Renal cortical epithelial cell (primary cell): ENCODE measurements at places on chromosomes 1 and 21.

- no peak for DNase-seq
These were observed 24.5 kb downstream of the PROK1 start for GRCh38 chr1:110475362-110476027.

DNA sequence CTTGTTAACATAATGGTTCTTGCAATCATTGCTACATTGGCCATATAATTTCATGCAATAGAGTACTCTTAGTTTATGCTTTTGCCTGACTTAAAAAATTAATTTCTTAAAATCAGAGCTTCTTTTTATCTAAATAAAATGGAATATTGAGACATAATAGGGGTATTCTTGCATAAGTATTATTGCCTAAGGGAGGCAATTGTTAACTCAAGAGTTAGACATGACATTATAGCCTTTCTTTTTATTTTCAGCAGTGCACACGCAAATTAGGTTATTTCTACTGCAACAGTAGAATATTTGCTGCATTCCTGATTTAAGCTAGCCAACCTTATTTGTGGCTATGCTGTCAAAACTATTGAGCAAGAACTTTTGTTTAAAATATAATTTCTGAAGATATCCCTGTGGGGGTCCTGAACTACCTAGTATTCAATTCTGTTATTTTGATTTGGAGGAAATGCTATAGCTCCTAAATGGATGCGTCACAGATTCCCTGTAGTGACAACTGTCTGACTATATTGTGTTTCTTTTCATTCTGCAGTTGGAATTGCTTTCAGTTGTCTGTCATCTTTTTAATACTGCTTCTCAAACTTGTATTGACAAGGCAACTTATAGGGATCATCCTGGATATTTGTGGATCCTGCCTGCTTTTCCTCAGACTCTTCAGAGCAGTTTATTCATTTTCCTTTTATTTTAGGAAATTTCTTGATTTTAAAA, 211.0 kb downstream of the PATJ start:
- no peak for DNase-seq

GRCh38 chr1:152110365-152110859, 4.8 kb downstream of the TCHH start:
- DNase-seq = no peak

GRCh38 chr1:102578804-102579203, 529.5 kb downstream of the COL11A1 start:
- no peak for DNase-seq

DNA sequence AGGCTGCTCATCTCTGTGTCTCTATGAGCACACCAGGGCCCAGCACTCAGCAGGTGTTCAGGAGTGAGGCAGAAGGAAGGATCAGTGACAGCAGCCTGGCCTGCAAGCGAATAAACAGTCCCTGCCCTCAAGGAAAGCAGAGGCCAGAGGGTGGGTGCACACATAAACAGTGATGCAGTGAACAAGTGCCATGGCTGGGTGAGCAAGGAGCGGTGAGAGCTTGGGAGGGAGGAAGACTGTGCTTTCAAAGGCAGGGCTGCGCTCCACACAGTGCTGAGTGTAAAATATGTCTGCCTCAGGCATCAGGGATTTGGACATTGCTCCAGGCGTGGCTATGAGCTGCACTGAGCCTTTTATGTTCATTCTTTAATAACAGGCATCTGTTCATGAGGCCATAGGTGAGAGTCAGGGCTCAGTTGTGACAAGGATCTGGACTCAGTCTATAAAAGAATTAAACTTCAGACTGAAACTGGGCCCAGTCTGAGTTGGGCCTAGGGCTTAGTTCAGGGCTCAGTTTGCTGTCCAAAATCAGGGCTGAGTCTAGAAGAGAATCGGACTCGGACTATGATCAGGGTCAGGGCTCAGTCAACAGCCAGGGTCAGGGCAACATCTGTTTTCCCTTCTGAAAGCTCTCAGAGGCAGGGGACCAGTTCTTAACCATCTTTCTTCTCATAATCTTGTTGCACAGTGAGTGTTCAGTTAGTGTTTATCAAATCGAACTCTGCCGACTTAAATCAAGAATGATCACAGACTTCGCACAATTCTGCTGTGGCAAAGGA, 213.7 kb downstream of the FOXD2 start:
- DNase-seq = peak; percentile 72

- no peak for DNase-seq
These were observed 708.4 kb downstream of the KCNT2 start for GRCh38 chr1:195899762-195900352.

GRCh38 chr21:30072496-30072895, 94.1 kb downstream of the CLDN17 start:
- DNase-seq = peak; percentile 43

DNA sequence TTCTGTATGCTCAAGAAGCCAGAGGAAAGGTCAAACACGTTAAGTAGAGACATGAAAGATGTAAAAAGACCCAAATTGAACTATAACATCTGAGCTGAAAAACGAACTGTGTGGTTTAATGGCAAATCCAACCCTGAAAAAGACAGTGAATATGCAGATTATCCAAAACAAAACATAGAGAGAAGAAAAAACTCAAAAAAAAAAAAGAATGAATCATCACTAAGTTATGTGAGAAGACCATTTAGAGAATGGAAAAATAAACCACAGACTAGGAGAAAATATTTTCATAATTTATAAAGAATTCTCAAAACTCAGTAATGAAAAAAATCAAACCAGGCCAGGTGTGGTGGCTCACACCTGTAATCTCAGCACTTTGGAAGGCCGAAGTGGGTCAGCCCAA, 253.3 kb downstream of the PLPP3 start:
- DNase-seq = no peak

GRCh38 chr1:193069748-193070385, 10.5 kb downstream of the RO60 start:
- peak; percentile 20 for DNase-seq

DNA sequence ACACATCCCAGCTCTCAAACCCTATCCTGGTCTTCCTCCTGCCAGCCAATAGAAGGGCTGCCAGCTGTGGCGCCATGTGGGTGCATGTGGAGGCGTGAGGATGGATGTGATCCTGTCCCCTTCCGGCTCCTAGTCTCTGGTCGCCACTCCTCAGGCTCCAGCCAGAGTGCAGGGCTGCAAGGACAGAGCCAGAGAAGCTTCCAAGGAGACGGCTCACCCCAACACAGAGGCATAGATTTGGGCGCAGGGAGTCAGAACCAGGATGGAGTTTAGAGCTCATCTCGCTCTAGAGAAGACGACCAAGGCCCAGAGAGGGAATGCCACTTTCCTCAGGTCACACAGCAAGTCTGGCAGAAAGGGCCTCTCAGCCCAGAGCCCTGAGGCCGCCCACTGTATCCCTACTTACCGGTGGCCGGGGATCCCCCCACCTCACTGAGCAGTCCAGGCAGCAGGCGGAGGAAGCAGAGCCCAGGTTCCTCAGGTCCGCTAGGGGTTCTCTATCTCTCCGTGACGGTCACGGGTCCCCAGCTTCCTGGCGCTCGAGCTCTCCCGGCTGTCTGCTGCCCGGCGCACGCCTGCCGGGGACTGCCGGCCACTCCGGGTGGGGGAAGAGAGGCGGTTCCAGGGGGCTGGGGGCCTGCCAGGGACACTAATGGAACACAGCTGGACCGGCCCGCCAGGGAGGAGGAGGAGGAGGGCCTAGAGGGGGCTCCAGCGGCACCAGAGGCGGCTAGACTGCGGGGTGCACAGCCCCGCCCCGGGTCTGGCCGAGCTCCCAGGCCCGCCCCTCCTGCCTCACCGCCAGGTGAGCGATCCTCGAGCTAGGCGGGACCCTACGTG, at the start of gene COL16A1:
COL16A1 (minus strand) TSS at position 587 of the 840 bp plus-strand sequence. CDS start 1,824 bp downstream, outside the sequence.
- no peak for DNase-seq

DNA sequence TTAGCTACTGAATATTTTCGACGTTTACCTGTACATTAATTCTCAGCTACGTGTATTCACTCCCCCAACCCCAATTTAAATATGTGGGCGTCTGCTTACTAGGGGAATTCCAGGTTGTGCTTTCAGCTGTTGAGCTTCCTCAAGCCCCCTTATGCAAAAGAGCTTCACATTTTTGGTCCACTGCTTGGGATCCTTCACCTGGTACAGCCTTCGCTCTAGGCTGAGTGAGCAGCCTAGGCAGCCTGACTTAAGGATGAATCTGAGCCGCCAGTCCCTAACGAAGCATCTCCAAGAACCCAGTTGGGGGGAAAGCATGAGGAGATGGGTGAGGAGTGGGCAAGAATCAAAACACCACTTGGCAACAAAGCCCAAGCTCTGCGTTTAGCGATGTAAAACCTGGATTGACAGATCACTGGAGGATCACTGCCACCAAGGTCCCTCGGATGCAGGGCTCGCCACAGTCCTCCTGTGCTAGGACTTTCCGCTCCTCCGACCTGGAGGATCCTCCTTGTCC, 674 bp downstream of the BCL10 start:
- DNase-seq = peak; percentile 56

DNA sequence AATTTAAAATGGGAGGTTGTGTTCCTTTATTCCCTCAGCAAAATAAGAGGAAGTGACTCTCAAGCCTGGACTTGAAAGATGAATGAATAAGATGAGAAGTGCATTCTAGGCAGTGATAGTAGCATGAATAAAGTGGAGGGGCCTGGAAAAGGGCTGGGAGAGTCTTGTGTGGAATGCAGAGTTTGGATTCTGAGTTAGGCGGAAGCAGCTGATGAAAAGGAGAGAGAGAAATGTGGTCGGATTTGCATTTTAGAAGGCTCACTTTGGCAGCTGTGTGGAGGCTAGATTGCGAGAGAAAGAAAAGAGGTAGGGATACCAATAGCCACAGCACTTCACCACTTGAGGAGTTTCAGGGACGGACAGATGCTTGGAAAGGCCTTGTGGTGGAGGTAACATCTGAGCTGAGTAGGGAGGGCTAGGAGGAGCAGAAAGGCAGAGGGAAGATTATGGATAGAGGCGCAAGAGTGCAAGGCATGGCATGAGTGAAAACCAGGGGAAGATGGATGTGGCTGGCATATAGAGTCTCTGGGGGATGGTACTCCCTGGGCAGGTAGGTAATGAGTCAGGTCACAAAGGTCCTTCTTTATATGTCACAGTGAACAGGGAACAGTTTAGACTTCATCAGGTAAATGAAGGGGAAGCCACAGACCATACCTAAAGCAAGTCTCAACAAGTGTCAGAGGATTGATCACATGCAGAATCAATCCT, 59.6 kb downstream of the ST3GAL3 start:
- no peak for DNase-seq

DNA sequence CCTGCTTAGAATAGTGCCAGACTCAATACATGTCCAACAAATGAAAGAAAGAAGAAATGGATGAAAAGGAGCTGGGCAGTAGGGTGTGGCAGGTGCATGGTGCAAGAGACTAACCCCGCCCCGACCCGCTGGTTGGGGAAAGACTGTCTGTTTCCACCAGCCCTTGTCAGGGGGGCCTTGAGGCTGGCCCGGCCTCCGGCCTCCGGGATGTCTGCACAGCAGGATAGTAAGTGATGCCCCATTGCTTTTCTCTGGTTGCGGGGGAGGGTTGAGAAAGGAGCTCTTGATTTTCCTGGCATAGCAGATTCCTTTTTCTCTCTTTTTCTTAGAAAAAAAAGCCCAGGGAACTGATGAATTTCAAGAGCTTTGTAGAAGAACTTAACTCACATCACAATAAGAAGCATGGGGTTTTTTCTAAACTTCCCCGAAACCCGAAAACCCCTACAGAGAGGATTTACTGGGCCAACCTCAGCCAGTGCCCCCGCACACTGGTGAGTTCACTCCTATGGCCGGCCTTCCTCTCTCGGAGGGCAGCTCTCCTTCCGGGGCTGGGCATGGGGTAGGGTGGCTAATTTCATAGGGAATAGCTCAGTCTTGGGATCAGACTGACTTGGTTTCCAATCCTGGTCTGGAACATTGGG, 12.5 kb upstream of the TTC22 start:
- no peak for DNase-seq

- peak; percentile 52 for DNase-seq
These were observed 604.6 kb downstream of the MRPL39 start for GRCh38 chr21:25002676-25003075.

- DNase-seq = peak; percentile 76
These were observed 40.7 kb downstream of the NME7 start for GRCh38 chr1:169326956-169327268.
